ENCODE measurements at places on chromosomes 7 and 10.

DNA sequence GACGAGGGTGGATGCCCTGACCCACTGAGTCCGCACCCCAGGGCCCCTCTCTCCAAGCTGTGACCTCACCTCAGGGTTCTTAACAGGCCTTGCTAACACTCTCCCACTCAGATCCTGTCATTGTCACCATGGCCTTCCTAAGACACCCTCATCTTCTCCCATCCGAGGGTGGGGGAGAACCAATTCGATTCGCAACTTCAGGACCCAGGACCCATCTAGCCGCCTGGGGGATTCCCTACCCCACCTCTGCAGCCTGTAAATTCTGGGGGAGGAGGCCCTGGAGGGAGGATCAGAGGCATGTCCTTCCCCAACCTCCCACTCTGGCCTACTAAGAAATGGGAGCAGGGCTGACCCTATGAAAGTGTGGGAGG is 17.4 kb downstream of the TRIM8 start:
- no peak for DNase-seq

DNA sequence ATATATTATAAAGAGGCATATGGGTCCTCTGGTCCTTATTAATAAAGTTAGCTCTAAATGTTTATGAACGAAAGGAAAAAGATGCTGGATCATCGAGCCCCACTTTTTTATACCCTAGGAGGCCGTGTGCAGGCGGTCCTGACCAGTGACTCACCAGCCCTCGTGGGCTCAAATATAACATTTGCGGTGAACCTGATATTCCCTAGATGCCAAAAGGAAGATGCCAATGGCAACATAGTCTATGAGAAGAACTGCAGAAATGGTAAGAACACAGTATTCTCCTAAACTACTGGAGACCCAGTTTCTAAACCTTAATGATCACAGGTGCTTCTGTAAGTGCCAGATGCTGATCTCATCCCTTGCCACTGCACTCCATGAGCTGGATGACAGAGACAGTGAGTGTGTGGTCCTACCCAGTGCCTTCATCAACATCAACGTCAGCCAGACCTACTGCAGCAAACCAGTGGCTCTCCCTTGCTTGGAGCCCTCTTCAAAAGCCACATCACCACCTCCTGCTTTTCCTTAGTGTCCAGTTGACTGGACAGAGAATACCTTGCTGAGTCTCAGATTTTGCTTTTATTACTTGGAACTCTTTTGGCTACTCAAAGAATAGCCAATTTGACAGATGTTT is 7.6 kb downstream of the GPNMB start:
- no peak for DNase-seq

DNA sequence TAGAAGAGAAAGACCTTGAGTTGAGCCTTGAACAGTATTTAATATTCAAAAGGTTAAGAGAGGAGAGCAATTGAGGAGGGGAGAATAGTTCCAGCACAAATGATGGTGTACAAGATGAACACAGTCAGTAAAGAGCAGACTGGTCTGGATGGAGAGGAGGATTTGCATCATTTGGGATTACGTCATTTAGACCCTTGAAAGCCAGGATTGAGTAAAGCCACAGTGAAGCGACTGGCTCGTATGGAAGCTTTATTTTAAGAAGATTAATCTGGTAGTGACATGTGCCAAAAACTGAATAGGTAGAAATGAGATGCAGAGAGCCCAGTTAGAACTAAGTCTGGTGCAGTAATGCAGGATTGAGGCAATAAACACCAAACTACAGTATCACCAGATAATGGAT is 52.6 kb downstream of the TRUB1 start:
- DNase-seq, result no peak

DNA sequence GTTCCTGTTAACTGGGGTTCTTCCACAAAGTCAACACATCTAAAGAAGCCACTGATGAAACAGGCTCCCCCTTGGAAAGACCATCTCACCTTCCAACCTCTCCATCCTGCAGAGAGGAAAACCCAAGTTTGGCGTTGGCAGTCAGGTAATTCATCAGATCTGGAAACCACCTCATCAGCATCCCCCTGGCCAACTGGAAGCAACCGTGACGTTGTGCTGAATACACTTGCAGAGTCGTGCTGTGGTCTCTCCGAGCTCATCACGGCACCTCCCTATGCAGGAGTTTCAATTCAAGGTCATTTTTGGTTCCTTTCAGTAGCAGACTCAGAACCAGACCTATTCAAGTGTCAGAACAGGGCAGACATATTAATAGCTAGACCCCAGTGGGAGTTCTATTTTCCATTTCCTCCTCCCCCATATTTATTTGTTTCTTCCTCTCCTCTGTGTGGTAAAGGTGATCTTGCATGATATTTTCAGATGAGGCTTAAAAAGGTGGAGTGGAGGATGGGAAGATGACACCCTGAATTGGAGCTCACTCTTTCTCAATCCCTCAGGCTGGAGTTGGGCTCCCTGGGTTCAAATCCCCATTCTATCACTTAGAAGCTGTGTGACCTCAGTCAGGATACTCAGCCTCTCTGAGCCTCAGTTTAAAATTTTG is 149.1 kb upstream of the ADO start:
- DNase-seq, result no peak

- DNase-seq, result no peak
Observed at GRCh38 chr7:152899548-152900109, 140.1 kb downstream of the ACTR3B start.

DNA sequence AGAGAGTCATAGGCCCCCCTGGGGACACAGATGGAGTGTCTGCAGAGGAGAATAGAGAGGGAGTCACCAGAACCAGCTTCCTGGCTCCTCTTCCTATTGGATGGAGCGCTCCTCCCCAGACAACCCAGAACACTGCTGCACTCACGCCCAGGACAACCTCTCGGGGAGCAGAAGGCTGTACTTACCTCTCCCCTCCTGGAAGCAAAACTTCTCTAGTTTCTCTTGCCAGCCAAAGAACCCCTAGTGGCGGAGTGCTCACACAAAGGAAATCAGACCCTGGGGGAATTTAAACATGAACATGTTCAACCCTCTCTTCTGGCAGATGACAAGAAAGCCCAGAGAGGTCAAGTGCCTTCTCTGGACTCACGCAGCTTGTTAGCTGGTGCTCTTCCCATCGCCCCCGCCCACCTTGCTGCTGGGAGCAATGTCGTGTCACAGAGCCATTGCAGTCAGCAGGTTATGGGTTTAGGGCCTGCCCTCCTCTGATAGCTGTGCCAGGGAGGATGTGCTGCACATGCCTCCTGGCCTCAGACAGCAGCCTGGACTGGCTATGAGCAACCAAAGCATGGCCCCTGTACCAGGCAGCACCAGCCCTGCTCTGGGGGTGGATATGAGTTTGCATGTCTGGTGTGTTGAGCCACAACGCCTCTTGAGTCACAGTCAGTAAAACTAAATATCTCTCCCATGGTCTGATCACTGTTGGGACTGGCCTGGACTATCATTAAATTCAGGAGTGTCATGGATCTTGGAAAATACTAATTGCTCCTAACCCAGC is 84.4 kb downstream of the SLIT1 start:
- DNase-seq, result no peak

DNA sequence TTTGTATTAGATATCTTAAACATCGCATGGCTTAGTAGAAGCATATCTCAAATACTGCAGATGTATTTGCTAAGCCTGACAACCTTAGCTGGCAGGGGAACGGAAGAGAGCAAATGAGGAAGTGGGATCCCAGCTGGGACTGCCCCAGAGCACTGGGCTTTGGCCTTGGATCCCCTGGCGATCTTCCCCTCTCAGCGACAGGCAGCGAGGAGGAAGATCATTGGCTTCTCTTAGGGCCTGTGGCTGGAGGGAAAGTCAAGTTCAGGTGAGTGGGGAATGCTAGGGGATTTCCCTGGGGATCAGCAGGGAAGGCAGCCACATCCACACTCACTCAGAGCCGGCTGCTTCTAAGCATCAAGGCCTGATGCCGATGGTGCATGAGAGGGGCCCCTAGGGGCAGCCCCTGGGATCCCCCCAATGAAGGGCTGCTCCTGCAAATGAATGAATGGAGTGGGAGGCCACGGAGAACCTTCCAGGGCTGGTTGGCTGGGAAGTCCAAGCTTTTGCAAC is 42.0 kb downstream of the LYZL2 start:
- no peak for DNase-seq

GRCh38 chr10:106086391-106086790 is 1078.1 kb downstream of the SORCS1 start:
- no peak for DNase-seq

- DNase-seq, result no peak
Observed at GRCh38 chr10:7928536-7928935, 110.2 kb downstream of the TAF3 start.

- no peak for DNase-seq
Observed at GRCh38 chr7:151366880-151367222, 25.2 kb downstream of the NUB1 start.

DNA sequence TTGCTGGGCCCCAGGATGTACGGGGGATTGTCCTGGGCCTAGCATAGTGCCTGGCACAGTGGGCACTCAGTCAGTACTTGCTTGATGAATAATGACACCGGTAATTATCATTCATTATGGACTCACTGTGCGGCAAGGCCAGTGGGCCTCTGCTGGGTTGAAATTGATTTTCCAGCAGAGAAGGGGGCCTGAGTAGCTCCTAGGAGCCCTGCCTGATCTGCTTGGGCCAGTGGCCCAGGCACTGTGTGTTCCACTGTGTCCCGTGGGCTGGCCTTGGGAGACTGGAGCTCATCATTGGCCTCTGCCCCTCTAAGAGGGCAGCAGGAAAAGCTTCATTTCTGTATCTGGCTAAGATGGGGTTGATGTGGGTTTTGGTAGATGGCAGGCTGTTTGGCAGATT is 1.4 kb downstream of the CHST3 start:
- no peak for DNase-seq

GRCh38 chr10:47046321-47047126 is 135.3 kb downstream of the PTPN20 start:
- DNase-seq, result no peak

DNA sequence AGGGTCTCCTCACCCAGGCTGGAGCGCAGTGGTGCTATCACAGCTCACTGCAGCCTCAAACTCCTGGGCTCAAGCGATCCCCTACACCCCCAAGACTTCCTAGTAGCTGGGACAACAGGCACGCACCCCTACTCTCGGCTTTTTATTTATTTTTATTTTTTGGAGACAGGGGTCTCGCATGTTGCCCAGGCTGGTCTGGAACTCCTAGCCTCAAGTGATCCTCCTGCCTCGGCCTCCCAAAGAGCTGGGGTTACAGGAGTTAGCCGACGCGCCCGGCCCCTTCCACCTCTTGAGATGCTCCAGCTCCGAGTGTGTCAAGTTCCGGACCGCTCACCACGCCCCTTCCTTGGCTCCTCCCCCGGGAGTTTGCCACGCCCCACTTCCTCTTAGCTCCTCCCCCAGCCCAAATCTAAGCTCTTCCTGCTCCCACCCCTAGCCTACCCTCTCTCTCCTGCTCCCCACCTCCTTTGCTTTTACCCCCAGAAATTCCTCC is 6.3 kb downstream of the NAT16 start:
- DNase-seq, result no peak

GRCh38 chr10:125005312-125006187 is 63.6 kb downstream of the ZRANB1 start:
- no peak for DNase-seq

GRCh38 chr7:80135309-80136104 is 876 bp downstream of the GNAI1 start:
- no peak for DNase-seq

GRCh38 chr10:605632-606325 is 83.7 kb downstream of the DIP2C start:
- no peak for DNase-seq

DNA sequence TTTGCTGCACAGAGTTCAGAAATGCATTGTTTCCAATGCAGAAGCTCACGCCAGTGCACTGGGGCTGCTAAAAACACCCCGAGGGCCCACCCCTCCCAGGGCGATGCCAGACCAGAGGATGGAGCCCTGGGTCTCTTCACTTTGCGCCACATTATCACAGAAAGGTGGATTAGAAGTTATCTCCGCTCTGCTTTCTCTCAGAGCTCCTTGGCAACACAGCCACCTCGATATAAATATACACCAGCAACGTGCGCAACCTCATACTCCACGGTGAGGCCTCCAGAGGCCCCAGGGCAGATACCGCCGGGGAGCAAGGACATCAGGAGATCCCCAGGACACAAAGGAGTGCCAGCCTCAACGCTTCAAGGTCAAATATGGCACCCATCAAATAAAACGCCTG is 121.0 kb upstream of the TBX20 start:
- DNase-seq, result no peak

DNA sequence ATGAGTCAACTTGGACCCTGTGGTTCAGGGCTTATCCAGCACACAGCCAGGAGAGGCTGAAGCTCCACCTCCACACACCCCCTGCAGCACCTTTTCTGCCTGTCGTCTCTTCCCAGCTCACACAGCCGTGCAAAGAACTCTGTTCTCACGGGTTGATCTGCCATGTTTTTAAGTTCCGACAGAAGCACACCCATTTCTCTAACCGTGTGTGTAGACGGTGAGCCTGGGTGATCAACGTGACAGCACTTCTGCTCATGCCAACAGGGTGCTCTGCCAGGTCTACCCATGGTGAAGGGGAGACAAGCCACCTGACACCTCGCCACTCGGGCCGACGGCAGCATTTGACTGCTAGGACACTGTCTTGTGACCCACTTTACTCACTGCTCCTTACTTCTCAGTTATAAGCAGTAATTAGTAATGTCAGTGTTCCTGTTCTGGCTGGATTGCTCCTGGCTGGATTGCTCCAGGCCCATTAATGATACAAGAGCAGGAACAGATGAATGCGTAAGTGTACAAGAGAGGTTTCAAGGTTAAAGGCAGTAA is 90.5 kb downstream of the RNF216 start:
- DNase-seq, result no peak

GRCh38 chr7:70393956-70394355 is 738.0 kb upstream of the GALNT17 start:
- no peak for DNase-seq

GRCh38 chr7:70712942-70713341 is 419.0 kb upstream of the GALNT17 start:
- no peak for DNase-seq

Data from stimulated activated CD4-positive, alpha-beta T cell treated with anti-CD3 and anti-CD28 coated beads, TNF-alpha, amount 100 ng/mL, for 24 hours (primary cell).